ENCODE measurements at places on chromosomes 12 and 14.

DNA sequence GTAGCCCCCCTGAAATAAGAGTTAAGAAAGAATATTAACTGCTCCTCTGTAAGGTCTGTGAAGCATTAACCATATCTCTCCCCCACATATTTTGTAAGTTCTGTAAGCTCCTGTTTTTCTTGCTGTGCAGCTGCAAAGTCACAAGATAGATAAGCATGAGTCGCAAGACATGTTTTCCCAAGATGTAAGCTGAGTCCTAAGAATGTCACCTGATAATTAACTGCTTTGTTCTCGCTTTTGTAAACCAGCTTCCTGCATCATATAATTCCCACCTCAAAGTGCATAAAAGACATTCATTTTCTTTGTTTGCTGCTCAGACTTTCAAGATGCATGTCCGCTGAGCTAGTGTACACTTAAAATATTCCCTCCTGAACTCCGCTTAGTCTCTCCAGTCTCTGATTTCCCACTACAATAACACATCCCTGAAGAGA, 27.0 kb upstream of the PHC1 start:
- DNase-seq = no peak

GRCh38 chr14:100239211-100239839, 381 bp downstream of the YY1 start:
- DNase-seq = no peak

GRCh38 chr12:50918584-50919316, 33.6 kb upstream of the HIGD1C start:
- DNase-seq = no peak

GRCh38 chr12:123621101-123621500, 12.4 kb downstream of the EIF2B1 start:
- no peak for DNase-seq
